C1 segment of cervical spinal cord (tissue), 14 donors: ENCODE measurements at places on chromosomes 12 and 14.
A peak's percentile ranks its signal among the peaks of the same experiment; 100 is the strongest.

GRCh38 chr14:95774265-95775160, 60.6 kb upstream of the TCL1A start:
- no peak for DNase-seq

- DNase-seq: no peak
These were observed 12.3 kb downstream of the ISCA2 start for GRCh38 chr14:74505831-74506230.

DNA sequence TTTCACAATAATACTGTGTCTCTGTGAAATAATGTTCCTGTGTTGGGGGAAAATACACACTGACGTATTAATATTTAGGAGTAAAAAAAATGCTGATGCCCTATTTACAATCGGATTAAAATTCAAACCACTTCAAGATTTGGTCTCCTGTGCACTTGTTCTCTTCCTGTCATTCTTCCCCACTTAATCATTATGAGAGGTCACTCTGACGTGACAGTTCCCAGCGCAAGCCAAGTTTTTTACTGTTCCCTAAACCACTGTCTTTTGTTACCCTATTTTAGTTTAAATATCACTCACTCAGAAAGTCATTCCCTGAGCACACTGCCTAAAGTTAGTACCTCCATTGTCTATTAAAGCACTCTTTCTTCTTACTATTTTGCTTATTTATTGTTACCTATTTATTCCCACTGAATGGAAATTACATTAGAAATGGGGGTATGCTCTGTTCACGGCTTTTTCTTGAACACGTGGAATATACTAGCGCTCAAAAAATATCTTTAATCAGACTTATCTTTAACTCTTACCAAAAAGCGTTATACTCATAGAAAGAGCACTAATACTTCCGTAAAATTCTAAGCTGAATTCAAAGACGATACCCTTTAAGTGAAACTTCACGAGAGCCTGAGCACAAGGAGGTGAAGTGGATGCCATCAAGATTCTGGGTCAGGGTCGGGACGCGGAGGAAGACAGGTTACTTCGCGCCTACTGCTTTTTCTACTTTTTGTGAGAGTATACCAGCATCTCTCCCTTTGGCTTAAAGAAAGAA, 670 bp upstream of the PSMA3 start:
- no peak for DNase-seq

GRCh38 chr14:52026017-52026660, 36.8 kb downstream of the RTRAF start:
- DNase-seq: peak; percentile 12

GRCh38 chr12:47778881-47779280, 5.8 kb downstream of the SLC48A1 start:
- peak; percentile 69 for DNase-seq

DNA sequence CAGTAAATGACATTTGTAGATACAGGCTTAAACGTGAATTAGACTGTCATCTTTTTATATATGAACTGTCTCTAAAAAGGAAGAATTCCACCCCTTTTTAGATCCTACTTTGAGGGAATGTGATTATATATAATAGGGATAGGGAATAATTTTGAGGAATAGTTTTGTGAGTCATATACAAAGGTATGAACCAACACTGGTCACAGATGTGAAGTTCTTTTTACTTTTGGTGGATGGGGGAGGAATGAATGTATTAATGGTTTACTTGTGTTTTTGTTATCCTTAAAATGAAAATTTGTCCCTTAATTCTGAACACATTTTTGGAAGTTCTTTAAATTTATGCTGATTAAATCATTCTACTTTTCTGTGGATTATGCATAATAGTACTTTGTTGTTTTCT, 30.4 kb downstream of the FRS2 start:
- no peak for DNase-seq

- no peak for DNase-seq
These were observed 8.0 kb downstream of the RPS29 start for GRCh38 chr14:49578141-49578540.

DNA sequence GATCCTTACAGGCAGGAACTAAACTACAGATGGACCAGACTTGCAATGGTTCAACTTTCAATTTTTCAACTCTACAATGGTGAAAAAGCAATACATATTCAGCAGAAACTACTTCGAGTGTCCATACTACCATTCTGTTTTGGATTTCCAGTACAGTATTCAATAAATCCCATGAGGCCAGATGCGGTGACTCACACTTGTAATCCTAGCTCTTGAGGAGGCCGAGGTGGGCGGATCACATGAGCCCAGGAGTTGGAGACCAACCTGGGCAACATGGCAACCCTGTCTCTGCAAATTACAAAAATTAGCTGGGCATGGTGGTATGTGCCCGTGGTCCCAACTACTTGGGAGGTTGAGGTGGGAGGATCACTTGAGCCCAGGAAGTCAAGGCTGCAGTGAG, 336.1 kb downstream of the MED13L start:
- no peak for DNase-seq

DNA sequence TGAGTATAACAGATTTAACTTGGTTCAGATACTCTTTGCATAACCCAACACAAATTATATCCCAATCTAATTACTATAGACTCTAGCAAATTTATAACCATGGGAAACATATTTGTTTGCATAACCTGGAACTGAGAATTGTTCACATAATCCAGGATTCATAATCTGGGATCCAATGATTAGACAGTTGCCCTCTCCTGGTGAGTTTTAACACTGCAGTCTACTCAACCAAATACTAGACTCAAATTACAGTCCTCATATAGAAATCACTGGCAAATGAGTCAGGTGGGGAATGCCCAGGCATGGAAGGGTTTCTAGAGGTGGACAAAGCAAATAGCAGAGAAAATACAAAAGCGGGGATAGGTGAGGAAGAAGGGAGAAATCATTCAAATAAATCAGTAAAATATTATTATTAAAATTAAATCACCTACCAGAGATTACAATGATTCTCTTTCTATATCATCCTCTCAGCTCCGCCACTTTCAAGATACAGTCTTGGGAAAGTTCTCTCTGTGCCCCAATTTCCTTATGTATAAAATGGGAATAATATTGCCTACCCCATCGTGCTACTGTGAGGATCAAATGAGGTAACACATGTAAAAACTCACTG, 9.4 kb downstream of the GCH1 start:
- DNase-seq: no peak

- DNase-seq: no peak
These were observed 11.0 kb upstream of the ZNF385A start for GRCh38 chr12:54395545-54395944.

DNA sequence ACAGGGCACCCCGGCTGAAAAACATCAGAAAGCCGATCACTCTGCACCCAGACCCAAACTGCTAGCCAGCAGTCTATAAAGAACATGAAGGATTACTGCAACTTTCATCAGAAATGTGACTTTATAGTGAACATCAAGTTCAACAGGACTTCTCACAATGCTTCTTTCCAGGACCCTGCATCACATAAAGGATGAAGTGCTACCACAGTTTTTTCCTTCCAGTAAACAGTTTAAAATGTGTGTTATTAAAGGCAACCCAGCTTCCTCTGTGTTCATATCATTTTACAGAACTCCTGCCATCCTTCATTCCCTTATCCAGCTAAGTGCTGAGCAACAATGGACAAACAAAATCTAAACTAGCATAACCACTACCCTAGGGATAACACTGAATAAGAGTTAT, 280.3 kb upstream of the DIO2 start:
- DNase-seq: no peak

- DNase-seq: no peak
These were observed 1057.6 kb downstream of the GALC start for GRCh38 chr14:86935241-86935885.
